ENCODE measurements at places on chromosomes 5 and 9.

- DNase-seq = no peak
These were observed 200.2 kb downstream of the PLK2 start for GRCh38 chr5:58259685-58260152.

- DNase-seq = no peak
These were observed 159.5 kb downstream of the RAPGEF6 start for GRCh38 chr5:131475541-131475941.

GRCh38 chr9:35237311-35237710 lies 75.5 kb downstream of the UNC13B start:
- no peak for DNase-seq

- DNase-seq = no peak
These were observed 108.8 kb upstream of the RETREG1 start for GRCh38 chr5:16725575-16725974.

GRCh38 chr9:33988219-33988890 lies 60.3 kb downstream of the UBAP2 start:
- DNase-seq = no peak

- DNase-seq = no peak
These were observed 55.2 kb downstream of the DROSHA start for GRCh38 chr5:31476738-31477141.

DNA sequence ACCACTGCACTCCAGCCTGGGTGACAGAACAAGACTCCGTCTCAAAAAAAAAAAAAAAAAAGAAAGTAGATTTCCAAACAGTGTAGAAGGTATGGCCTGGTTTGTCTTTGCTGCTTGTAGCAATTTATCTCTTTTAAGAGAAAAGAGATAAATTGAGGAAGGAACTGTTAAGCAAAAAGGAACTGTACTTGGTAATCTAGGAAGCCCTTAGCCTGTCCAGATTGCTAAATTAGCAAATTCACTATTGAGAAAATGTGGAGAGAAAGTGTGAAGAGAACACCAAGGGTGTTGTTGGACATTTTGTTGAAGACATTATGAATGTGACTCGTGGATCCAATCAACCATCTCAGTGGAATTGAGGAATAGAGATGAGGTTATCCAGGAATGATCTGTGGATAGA lies 13.0 kb upstream of the SUSD3 start:
- DNase-seq = no peak

DNA sequence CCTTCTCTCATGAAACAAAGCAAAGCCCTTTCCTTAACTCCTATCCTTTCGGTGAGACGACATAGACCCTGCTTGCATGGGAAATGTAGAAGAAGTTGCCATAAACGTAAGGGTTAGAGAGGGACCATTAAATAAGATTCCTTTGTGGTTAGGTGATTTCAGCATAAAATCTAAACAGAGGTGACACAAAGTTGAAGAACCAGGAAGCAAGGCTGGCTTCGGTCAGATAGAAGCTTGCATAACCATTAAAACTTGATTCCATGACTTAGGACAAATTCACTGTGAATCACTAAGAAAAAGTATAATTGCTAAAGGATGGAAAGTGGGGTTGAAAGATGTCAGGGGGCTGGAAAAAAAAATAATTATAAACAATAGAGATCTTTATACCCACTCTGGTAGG lies 30.9 kb upstream of the ABLIM3 start:
- no peak for DNase-seq

- DNase-seq = no peak
These were observed 23.7 kb downstream of the CSNK1G3 start for GRCh38 chr5:123535648-123536047.

DNA sequence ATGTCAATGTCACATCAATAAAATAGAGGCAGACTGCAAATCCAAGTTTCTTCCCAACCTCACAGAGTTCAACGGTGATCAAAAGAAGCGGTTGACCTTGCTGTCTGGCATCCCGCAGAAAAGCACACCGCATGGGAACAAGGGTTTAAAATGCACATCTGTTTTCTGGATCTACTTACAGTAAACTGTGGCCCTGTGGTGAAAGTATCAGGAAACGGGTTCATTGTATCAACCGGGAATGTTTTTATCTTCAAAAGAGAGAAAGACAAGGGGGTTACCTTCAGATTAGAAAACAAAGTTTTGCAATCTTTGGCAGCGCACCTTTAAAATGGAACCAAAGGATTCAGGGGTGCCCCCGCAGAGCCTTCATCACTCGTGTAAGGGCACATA lies 15.5 kb upstream of the FRRS1L start:
- no peak for DNase-seq

DNA sequence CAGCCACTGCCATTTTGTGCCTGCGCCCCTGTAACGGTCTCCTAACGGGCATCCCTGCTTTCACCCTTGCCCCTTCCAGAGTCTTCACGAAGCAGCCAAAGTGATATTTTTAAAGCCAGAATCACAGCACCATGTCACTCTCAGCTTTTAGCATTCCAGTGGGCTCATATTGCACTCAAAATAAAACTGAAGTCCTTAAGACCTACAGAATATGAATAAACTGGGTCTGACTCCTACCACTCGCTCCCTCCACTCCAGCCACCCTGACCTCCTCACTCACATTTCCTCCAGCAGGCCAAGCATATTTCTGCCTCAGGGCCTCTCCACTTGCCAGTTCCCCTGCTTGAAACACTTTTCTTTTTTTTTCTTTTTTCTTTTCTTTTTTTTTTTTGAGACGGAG lies 2.4 kb upstream of the PDLIM7 start:
- no peak for DNase-seq

- no peak for DNase-seq
These were observed 2.7 kb downstream of the PTGES start for GRCh38 chr9:129750013-129750638.

DNA sequence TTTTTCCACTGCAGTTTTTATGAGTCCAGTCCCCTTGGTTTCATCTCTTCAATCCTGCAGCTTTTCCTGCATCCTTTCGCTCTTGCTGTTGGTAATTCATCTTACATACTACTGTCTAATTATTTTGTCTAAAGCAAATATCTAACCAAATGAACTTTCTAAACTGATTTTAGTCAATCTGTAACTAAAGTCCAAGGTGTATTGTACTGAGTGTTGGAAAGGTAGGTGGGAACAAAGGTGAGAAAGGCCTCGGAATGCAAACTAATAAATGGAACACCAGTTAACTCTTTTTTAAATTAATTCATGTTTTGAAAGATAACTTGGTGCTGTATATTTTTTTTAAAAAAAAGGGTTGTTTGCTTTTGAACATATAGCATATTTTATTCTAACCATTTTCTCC lies 152.7 kb upstream of the CYLC2 start:
- DNase-seq = no peak

- no peak for DNase-seq
These were observed 199.9 kb upstream of the CDKN2B start for GRCh38 chr9:22208846-22209585.

DNA sequence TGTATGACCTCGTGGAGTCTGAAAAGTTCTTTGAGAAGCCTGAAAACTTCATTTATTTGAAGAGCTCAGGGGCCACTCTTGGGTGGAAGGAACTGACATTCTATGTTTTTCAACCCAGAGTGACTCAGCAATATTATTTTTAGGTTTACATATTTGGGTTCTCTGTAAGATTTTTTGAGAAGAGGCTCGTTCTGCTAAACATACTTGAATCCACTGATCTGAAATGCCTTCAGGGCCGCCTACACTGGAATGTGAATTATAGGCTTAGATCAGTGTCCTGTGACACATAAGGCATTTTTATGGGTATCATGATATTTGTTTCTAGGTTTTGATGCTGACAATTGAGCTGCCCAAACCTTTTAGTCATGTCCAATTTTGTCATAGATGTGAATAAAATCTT lies 86.2 kb downstream of the PSAT1 start:
- DNase-seq = no peak

DNA sequence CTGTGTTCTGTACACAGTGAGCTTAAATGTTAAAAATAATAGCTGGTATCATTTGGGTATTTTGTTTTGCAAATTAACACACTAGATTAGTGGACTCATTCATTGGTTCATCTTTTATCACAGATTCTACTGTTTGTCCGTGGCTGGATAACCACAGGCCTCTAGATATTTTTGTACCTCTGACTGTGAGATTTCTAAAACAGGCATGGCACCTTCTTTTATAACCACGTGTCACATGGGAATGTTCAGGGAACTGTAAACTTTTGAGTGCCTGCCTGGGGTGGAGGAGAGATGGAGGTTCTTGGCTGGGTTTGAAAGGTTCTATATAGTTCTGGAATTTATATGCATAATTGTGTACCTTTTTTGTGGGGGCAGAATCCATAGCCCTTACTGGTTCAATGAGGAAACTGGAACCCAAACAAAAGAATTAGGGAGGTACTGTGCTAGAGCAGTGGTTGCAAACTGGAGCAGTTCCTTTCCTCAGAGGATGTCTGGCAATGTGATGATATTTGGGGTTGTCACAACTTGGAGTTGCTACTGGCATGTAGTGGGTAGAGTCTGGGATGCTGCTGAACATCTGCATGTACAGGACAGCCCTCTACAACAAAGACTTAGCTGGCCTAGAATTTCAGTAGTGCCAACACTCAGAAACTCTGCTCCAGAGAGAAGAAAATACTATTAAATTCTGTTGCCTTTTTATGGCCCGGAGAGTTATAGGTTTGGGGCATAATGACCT lies 16.9 kb downstream of the TLE4 start:
- DNase-seq = no peak

- DNase-seq = no peak
These were observed 42.1 kb downstream of the SARDH start for GRCh38 chr9:133696071-133696472.

GRCh38 chr9:91116711-91117110 lies 245.0 kb downstream of the AUH start:
- DNase-seq = no peak

- DNase-seq = no peak
These were observed 1043.0 kb upstream of the C9orf72 start for GRCh38 chr9:28616310-28616709.

GRCh38 chr5:92147798-92148197 lies 764.7 kb upstream of the ARRDC3 start:
- no peak for DNase-seq

- DNase-seq = no peak
These were observed 728.9 kb downstream of the MAT2B start for GRCh38 chr5:164234321-164234720.

DNA sequence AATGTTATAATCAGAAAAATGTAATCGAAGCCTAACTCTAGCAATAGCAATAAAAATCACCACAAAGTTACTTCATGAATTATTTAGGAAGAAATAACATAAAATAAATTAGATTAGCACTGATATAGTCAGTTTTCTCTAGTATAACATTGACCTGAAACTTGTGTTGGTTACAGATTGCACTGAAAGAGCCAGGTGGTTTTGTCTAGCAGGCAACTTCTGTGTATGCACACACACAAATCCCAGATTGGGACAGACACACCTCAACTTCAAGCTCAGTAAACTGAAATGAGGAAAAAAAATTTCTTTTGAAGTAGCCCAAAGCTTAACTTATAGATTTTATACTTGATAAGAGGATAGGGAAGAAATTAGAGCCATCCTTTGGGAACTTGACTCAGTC lies 129.3 kb downstream of the EFNA5 start:
- no peak for DNase-seq

DNA sequence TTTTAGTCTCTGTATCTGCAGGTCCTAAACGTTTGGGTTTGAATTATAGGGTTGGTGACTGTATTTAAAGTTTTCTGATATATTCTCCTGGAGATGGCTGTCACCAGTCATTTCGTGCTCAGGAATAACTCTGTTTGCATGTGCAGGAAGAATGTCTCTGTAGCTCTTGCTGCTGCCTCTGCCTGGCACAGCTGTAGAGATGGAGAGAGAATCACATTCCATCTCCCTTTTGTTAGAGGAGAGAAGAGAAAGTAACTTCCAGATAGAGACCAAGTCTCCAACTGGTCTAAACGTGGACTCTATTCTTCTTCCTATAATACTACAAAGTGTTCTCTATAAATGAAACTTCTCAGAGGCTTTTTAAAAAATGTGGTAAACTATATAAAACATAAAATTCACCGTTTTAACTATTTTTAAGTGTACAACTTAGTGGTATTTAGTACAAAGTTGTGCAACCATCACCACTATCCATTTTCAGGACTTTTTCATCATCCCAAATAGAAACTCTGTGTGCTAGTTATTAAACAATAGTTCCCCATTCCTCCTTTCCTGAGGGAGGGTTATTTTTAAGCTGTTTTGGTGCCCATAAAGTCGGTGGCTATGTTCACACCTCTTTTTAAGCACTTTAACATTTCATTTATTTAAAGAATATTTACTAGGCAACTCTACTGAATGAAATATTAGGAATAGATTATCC lies 20.7 kb upstream of the STARD4 start:
- DNase-seq = no peak

DNA sequence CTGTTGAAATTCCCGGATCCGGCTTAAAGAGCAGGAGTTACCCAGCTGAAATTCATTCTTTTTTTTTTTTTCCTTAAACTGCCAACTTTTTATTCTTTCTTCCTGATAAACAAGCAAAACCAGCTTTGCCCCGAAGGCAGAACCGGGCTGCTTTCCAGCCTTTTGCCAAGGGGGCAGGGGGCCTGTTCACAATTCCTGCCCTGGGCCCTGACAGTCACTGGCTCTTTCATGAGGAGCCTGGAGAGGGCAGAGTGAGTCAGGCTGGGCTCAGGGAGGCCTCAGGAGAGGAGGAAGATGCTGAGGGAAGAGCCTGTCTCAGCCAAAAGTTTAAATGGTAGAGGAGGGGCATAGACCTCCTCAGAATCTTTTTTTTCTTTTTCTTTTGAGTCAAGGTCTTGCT lies 4.8 kb downstream of the GLIPR2 start:
- DNase-seq = no peak

- DNase-seq = no peak
These were observed 64.5 kb downstream of the CEP120 start for GRCh38 chr5:123358751-123359150.

DNA sequence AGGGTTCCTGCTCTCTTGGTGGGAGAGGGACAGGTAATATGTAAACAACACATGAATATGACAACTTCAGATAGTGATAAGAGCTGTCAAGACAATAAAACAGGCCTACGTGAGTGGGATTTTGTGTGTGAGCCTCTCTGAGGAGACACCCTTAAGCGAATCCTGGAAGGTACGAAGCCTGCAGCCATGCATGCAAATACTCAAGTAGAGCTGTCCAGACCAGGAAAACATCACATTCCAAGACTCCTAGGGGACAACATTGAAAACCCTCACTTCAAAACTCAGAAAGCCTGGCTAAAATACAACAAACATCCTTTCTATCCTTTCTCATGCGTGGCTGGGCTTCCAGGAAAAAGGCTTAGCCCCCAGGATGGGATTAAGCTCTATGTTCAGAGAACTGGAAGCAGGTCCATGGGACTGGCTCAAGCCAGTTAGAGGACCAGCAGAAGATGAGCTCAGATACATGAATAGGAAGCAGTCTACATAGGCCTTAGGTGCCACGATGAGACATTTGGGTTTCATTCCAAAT lies 124.8 kb upstream of the IQGAP2 start:
- no peak for DNase-seq

- no peak for DNase-seq
These were observed 263.8 kb downstream of the FBXL7 start for GRCh38 chr5:15763754-15764153.

All from CD4-positive, alpha-beta T cell treated with Interleukin-6 at 100 ng/mL for 8 hours (primary cell).